ENCODE measurements at places on chromosomes 6 and 20.
A peak's percentile ranks its signal among the peaks of the same experiment; 100 is the strongest.

- no peak for DNase-seq
Observed at GRCh38 chr6:135043364-135043763, 11.3 kb downstream of the HBS1L start.

DNA sequence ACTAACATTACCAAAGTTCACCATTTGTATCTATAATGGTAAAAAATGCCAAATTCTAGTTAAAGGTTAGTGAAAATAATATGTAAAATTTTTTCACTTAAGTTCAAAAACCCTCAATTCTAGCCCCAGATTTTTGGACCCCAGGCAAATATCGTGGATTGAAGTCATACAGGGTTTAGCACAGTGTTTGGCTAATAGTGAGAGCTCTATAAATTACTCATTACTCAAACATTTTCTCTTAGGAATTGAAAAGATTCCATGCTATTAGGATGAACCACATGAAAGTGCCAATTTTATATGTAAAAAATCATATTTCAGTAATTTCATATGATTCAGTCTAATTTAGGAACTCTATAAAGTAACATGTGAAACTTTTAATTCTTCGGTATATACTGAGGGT, 170.3 kb upstream of the PREP start:
- no peak for DNase-seq

GRCh38 chr6:138005846-138006245, 101.4 kb downstream of the PERP start:
- DNase-seq = no peak

DNA sequence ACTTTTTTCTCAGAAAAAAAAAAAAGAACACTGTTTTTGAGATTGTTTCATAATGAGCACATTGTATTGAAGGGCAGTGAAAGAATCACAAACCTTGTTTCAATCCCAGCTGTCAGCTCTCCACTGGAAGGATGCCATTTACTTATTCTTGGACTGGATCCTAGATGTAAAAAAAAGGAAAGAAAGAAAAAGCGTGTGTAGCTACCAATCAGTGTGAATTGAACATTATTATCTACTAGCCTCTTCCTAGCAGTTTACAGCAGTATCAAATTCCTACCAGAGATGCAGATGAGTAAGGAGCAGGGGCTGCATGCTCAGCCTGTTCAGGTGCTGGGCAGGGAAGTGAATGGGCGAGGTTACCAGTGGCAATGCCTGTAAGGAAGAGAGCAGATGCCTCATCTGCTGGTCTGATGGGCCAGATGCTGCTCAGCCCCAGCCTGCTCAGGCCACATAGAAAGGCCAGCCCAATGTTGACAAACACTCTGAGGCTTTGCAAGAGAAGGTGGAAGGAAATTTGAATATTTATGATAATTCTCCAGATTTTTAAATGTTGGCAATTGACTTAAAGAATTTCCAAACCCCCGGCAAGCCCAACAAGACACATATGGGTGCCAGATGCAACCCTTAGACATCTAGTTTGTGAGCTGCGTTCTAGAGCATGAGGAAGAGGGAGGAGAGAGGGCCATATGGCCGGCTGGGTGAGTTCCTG, 189.5 kb downstream of the IBTK start:
- peak; percentile 32 for DNase-seq

DNA sequence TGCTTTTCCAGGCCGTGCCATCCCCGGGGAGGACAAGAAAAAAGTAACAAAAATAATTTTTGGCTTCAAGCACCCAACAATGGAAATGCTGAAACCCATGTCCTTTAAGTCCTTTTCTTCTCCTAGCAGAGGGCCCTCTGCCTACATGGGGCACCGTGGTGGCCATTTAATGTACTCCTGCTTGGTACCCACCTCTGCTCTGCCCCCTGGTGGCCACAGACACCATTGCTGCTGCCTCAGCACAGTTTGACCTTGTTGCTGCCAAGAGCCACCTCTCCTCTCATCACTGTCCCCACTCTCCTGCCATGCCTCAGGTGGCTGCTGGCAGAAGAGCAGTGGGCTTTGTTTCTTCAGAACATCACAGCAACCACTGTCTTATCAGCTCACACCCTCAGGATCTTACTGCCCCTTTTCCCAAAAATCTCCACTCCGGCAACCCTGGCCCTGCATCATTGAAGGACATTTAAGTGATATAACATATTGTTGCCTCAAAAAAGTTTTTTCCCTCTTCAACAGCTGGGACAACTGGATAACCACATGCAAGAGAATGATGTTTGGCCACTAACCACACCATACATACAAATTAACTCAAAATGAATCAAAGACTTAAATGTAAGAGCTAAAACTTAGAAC, 12.9 kb upstream of the ARMC2 start:
- DNase-seq = peak; percentile 50

- DNase-seq = no peak
Observed at GRCh38 chr20:35106827-35107380, 14.3 kb upstream of the TRPC4AP start.

GRCh38 chr6:148203970-148204369, 138.7 kb upstream of the SASH1 start:
- no peak for DNase-seq

DNA sequence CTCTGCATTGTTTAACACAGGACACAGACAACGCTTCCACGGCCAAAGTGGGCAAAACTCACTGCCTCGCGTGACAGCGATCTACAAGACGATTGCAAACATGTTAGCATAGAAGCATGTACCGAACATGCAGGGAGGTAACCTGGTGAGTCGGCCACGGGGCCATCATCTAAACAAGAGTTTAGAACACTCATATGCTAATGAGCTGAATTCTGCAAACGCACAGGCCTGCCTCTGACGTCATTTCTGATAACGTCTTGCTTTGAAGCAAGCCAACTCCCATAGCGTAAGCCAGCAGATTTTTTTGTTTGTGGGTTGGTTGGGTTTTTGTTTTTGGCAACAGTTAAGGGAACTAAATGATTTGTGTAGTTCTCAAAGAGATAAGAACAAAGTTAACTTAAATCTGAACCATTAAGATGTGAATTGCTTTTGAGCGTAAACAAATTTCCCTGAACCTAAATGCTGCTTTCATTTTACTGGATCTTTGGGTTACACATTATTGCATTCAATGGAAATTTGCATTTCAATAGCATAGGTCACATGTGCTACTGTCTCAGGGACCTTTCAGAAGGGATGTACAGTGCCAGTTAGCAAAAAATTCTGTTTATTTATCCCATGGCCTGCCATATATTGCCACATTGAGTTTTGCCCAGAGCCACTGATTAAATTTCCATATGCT, 184.5 kb upstream of the PDE10A start:
- no peak for DNase-seq

- DNase-seq = no peak
Observed at GRCh38 chr6:167820681-167821080, 6.0 kb upstream of the AFDN start.

- DNase-seq = no peak
Observed at GRCh38 chr20:3751305-3751674, 16.3 kb downstream of the ADISSP start.

DNA sequence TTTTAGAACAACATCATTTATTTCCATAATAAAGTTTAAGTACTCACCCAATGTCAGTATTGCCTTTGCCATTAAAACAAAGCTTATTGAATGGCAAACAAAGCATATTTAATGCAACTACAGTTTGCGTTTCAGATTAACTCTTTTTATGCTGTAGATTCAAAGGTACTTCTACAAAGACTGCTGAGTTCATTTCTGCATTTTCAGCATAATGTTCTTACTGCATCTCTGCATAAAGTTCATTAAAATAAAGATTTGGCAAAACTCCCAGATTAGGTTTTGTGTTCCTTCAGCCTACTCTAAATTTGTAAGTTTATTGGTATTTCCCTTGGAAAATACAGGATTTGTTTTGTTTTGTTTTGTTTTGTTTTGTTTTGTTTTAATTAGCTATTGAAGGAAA, 359.4 kb downstream of the ADGRB3 start:
- DNase-seq = no peak

- DNase-seq = no peak
Observed at GRCh38 chr6:55293116-55293515, 34.2 kb upstream of the GFRAL start.

DNA sequence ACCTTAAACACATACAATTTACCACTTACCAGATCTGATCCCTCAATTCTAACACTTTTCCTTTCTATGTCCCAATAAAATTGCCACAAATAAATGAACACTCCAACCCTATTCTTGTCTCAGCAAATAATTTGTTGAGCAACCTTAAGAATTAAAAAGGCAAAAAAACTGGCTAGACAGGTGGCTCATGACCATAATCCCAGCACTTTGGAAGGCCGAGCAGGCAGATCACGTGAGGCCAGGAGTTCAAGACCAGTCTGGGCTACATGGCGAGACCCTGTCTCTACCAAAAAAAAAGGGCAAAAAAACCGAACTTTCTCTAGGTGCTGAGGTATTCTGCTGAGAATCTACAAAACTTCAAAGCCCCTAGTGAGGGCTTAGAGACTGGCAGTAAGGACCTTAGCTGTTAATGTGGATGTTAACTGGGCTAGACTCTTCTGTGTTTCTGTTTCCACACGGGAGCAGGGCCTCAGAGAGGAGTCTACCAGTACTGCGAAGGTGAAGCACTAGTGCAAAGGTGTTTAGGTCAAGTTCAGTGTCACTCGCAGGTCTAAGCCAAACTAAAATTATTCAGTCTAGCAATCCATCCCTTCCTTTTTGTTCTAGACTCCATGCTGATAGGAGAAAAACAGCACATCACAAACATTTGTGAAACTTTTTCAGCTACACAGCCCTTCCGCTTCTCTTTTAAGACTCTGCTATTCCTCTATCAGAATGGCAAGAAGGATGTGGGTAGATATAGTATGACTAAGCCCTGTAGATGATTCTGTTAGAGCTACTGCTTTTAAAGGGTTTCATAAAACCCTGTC, 2.6 kb downstream of the FASTKD5 start:
- DNase-seq = no peak

DNA sequence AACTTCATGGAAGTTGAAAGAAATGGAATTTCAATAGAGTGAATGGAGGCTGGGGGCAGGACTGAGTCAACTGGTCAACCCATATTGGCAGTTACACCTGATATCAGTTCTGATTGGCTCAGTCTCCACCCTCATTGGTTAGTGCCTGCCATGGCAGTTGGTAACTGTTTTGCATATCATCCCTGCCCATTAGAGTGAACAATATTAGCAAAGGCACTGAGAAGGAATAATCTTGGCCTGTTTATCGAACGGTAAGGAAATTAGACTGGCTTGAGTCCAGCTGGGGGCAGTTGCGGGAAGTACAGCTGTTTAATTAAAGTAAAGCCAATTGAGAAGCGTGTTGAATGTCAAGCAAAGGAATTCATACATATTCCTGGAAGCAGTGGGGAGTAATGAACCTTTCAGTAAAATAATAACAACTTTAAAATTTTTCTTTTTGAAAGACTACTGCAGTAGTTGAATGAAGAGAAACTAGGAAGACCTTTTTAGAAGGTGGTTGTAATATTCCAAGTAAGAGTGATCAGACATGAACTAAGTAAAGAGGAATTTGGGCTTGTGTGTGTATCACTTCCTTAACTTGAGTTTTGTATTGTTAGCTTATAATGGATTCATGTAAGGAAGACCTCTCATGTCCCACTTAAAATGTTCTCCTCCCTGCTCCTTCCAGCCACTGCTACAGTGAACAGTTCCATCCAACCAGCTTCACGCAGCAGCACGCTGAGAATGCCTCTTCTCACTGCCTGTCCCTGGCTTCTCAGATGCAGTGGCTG, 17.2 kb upstream of the FAM50B start:
- DNase-seq = no peak

GRCh38 chr6:25248123-25248522, 31.1 kb upstream of the CARMIL1 start:
- DNase-seq = no peak

- no peak for DNase-seq
Observed at GRCh38 chr20:58970146-58970545, 10.9 kb upstream of the NELFCD start.

- no peak for DNase-seq
Observed at GRCh38 chr6:127200114-127200513, 66.5 kb upstream of the RNF146 start.

DNA sequence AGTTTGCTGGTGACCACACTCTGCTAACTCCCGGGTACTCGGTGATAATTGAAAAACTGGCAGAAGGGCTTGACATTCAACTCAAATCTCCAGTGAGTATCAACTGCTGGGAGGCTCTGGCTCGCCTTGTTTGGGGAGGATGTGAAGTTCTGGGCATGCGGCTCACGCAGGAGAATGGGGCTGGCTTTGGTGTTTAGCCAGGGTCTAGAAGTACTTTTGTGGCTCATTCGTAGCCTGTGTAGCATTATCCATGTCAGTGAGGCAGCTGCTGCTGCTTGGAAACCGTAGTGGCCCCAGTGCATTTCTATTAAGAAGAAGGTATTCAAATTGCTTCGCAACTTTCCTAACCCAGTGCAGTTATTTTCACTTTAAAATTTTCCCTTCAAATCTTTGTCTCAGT, 52.2 kb downstream of the KDM1B start:
- peak; percentile 83 for DNase-seq

DNA sequence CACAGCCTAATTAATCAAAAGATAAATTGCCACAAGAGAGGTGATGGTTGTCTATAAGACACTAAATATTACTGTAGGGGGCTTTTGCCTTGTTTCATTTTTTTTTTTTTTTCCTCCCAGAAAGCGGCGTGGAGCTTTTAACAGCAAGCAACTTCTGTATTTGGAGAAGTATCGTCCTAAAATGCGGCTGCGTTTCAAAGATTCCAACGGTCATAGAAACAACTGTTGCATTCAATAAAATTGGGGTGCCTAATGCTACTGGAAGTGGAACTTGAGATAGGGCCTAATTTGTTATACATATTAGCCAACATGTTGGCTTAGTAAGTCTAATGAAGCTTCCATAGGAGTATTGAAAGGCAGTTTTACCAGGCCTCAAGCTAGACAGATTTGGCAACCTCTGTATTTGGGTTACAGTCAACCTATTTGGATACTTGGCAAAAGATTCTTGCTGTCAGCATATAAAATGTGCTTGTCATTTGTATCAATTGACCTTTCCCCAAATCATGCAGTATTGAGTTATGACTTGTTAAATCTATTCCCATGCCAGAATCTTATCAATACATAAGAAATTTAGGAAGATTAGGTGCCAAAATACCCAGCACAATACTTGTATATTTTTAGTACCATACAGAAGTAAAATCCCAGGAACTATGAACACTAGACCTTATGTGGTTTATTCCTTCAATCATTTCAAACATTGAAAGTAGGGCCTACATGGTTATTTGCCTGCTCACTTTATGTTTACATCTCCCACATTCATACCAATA, 7.8 kb downstream of the LOC128125822 start:
- no peak for DNase-seq

- DNase-seq = no peak
Observed at GRCh38 chr20:17934141-17934862, 34.3 kb downstream of the SNX5 start.

- peak; percentile 14 for DNase-seq
Observed at GRCh38 chr6:95866732-95867131, 149.0 kb upstream of the FUT9 start.

DNA sequence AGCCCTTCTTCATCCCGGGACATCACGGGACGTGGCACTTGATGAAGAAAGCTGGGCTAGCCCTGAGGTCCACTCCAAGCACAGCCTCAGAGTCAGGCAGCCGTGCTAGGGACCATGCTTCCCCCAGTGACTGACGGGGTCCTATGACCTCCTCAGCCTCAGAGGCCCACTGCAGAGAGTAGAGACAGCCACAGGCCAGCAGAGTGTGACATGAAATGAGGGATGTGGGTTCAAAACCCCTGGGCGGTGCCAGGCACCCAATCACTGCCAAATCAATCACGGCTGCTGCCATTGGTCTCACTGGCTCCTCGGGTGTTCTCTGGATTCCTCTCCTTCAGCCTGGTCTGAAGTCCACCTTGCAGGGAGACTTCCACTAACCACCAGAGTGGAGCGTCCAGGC, 197.7 kb upstream of the CDH4 start:
- DNase-seq = no peak
